ENCODE measurements at places on chromosomes 7 and 10.

- DNase-seq: no peak
Measured at GRCh38 chr10:95335933-95336699, 45.3 kb upstream of the PDLIM1 start.

- no peak for DNase-seq
Measured at GRCh38 chr7:15068324-15068723, 165.8 kb upstream of the DGKB start.

DNA sequence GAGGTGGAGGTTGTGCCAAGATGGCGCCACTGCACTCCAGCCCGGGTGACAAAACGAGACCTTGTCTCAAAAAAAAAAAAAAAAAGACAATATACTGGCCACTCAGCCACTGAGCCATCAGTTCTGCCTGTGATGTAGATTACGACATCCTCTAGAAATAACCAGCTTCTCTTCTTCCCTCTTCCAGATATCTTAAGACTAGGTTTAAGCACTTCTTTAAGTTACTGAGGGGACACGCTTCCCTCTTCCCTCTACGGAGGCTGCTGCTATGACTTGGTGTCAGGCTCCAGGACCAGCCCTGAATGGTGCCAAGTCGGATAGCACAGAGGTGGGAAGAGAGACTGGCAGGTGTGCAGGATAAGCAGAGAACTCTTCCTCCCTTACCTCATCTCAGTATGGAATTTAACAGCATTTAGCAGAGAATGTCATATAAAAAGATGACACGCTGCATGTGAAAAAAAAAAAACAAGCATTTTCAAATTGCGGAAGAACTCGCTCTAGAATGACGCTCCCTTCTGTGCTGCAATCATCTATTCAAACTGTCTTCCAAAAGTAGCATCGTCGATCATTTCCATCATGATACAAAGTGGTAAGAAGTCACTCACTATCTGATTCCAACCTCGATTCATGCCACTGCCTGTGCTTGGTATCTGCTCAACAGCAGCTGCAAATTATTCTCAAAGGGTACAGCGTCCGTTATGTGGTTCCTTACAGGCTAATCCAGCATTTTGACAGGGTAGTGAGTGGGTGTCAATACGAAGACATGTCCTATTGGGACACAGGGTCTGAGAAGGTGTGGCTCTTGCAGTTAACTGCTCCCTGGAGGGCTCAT lies 13.8 kb downstream of the DAGLB start:
- no peak for DNase-seq

DNA sequence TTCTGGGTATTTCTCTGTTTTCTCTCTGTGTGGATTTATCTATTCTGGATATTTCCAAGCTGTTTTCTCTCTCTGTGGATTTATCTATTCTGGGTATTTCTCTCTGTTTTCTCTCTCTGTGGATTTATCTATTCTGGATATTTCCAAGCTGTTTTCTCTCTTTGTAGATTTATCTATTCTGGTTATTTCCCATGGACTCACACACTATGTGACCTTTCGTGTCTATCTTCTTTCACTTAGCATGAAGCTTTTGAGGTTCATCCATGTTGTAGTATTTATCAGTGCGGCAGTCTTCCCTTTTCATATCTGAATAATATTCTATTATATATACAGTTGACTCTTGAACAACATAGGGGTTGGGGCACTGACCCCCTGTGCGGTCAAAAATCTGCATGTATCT lies 435.0 kb upstream of the CNTNAP2 start:
- no peak for DNase-seq

GRCh38 chr10:72764151-72764550 lies 72.2 kb downstream of the MCU start:
- DNase-seq: no peak

DNA sequence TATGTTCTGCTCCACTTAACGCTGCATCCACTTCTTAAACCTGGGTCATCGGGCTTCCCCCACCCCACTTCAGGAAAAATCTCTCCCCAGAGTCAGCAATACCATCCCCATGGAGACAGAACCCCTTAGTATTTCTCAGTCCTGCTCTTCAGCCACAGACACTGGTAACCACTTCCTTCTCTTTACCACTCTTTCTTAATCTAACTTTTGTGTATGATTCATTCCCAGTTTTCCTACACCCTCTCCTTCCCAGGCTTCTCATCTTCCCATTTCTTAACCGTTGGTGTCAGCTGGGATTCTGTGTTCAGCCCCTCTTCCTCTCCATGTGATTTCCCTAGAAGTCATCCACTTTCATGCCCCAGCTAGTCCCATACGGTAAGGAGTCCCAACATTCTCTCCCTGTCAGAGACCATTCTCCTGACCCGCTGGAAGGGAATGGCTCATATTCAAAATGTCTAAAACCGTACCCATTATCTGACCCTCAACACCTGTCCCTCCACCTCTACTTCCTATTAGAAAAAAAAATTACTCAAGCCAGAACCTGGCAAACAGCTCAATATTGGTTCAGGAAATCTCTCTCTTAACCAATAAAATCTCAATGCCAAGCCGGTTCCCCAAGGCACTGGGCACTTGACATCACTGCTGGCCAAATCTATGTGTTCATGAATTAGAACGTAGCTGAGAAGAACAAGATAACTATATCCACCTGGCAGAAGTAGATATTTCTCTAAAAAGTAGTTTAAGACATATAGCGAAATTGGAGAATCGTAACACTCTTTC lies 89.4 kb downstream of the DGKI start:
- DNase-seq: no peak

DNA sequence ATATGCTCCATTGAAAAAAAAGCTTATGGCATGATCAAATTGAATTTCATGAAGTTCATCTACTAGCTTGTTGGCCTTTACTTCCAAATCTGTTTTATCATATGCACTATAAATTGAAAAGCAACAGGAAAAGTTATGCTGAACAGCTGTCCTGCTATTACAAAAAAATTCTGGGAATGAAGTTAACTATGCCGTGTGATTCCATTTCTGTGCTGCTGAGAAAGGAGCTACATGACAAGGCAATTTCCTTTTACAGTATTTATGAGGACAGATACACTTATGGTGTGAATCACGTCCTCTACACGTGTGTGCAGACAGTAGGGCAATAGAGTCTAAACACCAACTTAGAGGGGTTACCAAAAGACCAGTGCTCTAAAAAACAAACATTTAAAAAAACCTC lies 426.5 kb upstream of the AKR1E2 start:
- no peak for DNase-seq

DNA sequence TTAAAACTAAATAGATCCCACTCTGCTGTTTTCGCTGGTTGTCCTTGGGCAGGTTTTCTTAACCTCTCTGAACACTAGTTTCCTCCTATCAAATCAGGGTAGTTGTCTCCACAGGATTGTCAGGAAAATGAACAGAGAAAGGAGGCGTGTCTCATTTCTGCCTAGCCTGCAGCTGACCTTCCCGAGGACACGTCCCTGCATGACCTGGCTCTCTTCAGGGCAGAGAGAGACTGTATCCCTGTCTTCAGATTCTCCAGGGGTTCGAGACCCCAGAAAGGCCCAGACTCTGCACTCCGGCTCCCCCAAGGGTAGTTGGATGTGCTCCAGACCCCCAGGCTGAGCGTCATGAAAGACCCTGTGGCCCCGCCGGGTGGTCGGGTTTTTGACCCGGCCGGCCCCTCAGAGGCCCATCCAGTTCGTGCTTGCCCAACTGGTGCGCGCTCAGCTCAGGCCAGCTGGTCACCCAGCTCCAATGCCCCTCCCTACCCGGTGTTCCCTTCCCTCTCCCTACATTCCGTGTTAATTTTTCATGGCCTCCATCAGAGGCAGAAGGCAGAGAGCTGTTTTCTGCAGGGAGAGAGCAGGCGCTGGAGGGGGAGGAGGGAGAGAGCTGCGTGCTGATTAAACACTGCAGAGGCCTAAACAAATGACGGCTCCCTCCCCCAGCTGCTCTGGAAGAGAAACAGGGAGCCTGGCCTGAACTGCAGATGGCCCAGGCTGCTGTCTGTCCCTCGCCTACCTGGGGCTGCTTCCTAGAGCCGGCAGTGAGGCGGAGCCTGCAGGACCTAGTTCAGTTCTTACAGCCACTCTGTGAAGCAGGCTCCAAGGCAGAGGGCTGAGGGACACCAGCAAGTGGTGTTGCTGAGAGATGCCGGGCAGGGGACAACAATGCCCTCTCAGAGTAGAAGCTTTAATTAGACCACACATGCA lies 86.2 kb upstream of the PPIF start:
- peak; percentile 61 for DNase-seq

DNA sequence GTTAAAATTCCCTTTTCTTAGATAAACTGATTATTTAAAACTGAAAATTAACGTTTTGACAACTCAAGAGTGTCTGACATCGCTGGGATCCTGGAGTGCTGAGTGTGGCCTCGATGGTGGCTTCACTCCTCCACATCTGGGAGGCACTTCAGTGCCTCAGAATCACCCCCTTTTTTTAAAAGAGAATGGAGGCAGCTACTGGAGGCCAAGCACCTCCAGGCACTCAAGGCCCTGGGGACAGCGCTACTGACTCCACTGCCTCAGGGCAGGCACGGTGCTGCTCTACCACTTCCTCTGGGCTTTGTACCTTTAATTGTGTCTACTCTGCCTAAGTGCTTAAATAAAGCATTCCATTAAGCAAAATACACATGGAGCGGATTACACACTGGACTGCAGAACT lies 27.2 kb upstream of the NCAPG2 start:
- no peak for DNase-seq

DNA sequence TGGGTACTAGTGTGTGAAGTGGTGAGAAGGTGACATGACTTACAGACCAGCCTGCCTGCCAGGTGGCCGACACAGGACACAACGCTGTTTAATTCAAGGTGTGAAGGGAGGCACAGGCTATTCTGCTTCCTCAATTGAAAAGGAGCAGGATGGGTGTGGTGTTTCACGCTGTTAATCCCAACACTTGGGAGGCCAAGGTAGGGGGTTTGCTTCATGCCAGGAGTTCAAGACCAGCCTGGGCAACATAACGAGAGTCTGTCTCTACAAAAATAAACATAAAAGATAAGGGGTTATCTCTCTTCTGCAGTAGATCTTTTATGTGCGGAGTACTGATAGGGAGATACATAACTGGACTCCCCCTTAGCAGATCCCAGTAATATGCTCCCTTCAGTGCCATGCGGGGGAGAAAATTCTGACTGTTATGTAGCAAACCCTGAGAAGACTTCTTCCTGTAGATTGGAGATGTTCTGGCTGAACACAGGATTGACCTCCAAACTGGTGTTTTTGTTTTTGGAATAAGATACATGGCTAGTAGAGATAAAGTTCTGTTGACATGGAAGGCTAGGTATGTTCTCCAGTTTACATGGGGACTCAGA lies 63.2 kb downstream of the CCNY start:
- no peak for DNase-seq

DNA sequence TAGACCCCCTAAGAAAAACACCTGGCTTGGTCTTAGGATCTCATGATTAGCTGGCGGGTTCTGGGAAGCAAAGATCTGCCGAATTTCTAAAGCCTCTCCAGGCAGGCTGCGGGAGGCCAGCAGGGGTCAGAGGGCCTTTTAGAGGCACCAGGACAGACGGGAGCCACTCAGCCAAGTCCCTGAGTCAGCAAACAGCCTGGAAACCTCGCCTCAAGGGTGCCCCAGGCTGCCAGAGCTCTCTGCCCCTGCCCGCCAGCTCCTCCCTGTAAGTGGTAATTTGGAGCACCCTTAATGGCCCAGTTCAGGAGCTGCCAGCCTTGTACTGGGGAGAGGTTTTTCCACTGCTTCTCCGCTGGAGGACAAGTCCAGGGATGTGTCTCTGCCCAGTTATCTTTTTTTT lies 88.7 kb downstream of the HIP1 start:
- peak; percentile 67 for DNase-seq

DNA sequence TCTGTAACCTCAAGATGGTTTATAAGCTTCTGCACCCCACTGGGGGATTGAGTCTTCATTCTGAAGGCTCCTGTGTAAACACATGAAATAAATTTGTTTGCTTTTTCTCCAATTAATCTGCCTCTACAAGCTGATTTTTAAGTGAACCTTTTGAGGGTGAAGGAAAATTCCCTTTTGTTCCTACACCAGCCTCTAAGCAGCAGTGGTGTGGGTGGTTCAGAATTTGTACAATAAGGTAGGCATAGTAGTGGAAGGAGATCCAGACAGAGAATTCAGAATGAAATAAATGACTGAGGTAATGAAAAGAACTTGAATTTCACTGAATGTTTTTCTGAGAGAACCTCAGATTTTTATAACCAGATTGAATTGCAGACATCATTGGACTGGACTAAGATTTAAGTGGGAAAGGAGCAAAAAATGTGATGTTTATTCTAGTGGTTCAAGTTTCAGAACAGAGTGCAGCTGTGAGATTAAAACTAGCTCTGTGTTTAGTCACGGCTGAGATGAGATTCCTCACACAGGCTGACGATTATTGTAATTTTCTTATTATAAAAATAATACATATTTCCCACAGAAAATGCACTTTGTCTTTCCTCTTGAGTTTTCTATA lies 1162.2 kb downstream of the TYW1 start:
- no peak for DNase-seq

DNA sequence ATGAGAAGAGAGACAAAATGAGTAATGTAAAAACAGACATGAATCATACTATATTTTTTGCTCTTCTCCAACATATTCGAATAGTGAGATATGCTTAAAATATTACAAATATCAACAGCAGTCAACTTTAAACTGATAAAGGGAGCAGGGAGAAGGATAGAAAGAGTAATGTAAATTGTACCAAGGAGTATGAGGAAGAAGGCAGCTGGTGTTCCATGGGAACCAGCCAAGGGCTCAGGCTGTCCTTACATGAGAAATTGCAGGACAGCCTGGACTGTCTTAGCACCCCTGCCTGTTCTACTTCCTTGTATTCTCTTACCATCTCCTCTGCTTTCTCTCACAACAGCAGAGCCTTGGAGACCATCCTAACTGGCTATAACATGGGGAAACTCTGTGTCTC lies 128.7 kb downstream of the TSPAN12 start:
- no peak for DNase-seq

GRCh38 chr10:49115015-49115795 lies at the start of gene VSTM4:
Gene VSTM4, minus strand, starts transcription at chr10:49115522. Its CDS starts 37 bp downstream, at chr10:49115485.
- peak; percentile 32 for DNase-seq

DNA sequence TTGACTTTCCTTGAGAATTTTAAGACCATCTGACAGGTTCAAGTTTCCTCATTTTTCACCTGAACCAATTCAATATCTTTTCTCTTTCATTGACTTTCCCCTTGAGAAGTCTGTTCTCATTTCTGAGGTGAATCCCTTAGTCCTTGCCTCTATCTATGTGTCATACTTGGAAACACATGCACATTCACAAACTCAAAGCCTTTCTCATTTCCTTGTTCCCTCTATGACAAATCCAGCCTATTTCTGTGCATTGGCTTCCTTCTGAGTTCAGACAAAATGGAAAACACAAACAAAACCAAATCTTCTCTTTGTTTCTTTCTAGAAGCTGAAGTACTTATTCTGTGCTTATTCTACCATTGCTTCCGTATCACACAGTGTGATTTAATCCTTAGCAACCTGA lies 13.8 kb downstream of the PTTG1IP2 start:
- no peak for DNase-seq

GRCh38 chr10:8665322-8665721 lies 610.8 kb downstream of the GATA3 start:
- no peak for DNase-seq

DNA sequence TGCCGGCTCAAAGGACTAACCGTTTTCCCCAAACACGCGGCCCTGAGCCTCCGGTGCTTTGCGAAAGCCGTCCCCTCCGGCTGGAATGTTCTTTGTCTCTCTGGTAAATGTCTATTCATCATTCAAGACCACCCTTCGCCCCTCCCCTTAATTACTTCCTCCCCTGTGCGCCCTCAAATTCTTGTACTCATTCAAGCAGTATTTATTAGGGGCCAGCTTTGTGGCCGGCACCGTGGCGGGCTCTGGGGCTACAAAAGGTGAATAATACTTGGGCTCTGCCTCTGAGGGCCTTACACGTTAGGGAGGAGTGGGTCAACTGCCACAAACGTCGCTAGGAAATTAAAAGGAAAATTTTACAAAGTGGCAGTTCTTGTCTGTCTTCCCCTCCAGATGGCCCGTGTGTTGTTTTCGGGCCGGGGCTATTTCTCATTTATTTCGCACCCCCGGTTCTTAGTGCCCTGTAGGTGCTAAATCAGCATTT lies 1.5 kb upstream of the MEST start:
- peak; percentile 47 for DNase-seq

All from H9 (cell line).